Right cardiac atrium (tissue), 5 donors: ENCODE measurements at places on chromosomes 2 and 18.

- no peak for DNase-seq
These were observed 1007.0 kb upstream of the ACVR2A start for GRCh38 chr2:146837857-146838256.

GRCh38 chr2:965640-966147 is 15.0 kb downstream of the SNTG2 start:
- no peak for DNase-seq

- DNase-seq = no peak
These were observed 186.8 kb downstream of the BCL2 start for GRCh38 chr18:63132819-63133200.

GRCh38 chr2:207311316-207312005 is 145.7 kb upstream of the KLF7 start:
- no peak for DNase-seq

DNA sequence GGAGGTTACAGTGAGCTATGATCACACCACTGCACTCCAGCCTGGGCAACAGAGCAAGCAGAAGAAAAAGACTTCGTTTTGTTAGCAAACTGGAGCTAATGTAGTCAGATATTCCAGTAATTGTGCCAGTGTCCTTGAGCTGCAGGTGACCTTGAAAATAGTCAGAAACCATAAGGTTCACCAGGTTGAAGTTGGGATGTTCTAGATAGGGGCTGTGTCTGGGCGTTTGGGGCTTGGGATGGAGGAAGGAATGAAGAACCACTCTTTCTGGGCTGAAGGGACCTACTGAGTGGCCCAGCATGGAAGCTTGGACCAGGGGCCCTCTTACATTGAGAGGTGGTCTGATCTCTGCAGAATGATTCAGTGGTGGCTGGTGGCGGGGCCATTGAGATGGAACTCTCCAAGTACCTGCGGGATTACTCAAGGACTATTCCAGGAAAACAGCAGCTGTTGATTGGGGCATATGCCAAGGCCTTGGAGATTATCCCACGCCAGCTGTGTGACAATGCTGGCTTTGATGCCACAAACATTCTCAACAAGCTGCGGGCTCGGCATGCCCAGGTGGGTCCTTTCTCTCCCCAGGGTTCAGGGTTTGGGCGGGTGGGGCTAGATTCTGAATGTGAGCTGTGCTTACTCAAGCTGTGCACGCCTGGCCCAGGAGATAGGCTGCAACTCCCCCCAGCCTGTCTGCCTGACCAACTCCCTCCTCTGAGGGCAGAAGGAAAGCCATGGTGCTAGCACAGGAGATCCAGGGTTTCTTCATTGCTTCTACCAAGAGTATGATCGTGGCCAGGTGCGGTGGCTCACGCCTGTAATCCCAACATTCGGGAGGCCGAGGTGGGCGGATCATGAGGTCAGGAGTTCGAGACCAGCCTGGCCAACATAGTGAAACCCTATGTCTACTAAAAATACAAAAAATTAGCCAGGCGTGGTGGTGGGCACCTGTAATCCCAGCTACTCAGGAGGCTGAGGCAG is 17.1 kb downstream of the CCT7 start:
- no peak for DNase-seq

- no peak for DNase-seq
These were observed at the start of gene EMX1 for GRCh38 chr2:72917138-72917876. Gene EMX1 (plus strand): TSS chr2:72917519. CDS start chr2:72917853, 334 bp downstream.

DNA sequence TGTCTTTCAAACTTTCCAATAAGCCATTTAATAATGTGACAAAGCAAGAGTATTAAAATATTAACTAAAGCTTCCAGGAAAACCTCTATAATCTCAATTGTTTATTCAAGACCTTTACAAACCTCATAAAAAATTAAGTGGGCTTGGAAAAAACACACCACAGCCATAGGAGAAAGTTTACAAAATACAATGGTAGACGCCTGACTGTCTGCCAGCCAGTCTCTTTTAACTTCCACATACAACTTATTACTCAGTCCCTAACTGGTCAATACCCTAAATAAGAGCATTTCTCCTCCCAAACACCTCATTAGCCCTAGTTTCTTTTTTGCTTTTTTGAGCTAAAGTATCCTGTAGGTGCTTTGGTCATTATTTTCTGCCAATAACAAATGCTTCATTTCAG is 247.4 kb upstream of the CYP26B1 start:
- no peak for DNase-seq

DNA sequence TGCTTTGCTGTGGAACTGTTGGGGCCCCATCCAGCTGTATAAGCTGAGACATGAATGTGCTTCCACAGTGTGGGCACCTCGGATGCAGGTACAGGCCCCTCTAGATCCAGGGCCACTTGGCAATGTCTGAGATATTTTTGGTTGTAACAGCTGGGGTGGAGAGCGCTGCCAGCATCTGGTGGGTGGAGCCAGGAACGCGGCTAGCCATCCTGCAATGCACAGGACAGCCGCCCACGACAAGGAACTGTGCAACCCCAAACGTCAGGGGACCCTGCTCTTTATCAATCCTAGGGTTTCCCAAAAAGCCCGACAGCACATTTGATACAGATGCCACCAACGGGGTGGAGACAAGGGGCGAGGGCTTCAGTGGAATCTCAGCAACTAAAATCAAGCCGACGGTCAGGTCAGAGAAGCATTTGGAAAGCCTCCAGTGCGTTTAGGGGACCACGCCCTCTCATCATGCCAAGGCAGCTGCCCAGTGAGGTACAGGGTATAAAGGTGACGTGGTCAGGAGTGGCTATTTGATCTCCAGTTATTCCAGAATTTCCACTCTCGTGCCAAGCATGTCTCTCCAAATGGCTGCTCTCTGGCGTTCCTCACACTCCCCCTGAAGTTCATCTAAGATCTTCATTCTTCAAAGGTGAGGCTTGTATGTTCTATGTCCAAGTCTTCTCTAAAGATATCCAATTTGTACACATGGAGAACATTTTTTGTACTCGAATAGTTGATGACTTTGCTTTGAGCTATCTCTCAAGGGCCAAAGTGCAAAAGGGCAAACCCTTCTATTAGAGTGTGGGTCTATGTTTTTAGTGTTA is 55.7 kb downstream of the LRRFIP1 start:
- DNase-seq = no peak

GRCh38 chr2:100941646-100942240 is 60.3 kb upstream of the RPL31 start:
- DNase-seq = no peak

GRCh38 chr2:85887566-85888019 is 1.2 kb downstream of the ST3GAL5 start:
- DNase-seq = peak; percentile 78

- DNase-seq = no peak
These were observed 2.2 kb downstream of the UBXN4 start for GRCh38 chr2:135743860-135744259.

- DNase-seq = no peak
These were observed 568.1 kb downstream of the KCNJ3 start for GRCh38 chr2:155266583-155266982.

GRCh38 chr2:98509542-98510321 is 65.1 kb downstream of the INPP4A start:
- DNase-seq = no peak
